ENCODE measurements at places on chromosomes 1 and 21. TPM values are rescaled to one million over a fixed set of nuclear protein-coding genes. Genes with fewer than 3 reads are reported as not detected.

DNA sequence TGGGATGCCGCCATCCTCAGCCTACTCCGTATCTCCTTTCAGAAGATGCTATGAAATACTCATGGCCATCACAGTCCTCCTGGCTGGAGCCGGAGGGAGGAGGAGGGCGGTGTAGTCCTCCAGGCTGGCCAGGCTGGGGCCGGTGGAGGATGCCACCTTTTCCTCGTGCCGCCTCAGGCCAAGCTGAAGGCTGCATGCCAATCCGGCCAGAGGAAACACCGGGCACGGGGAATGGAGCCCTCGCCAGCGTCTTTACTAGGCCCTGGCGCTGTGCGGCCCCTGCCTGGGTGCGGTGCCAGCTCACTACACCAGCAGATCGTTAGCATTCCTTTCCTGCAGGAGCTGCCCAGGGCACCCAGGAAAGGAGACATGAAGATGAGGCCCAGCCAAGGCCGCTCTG, 70.1 kb downstream of the CASZ1 start:
- peak; percentile 25 for DNase-seq

DNA sequence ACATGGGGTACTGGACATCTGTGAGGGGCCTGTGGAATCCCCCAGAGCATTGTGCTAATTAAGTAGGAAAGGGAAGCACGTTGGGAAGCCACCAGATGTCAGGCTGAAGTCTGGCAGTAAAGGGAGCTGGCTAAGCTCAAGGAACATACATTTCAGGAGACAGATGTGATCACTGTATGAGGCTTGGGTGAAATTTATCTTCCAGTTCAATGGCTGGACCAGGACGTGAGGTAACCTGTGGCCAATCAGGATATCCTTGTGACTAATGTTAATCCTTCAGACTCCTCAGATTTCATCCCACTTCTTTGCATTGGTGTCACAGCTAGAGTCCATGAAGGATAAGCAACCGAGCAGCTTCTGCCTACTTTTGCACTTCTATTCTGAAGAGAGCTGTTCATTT, 110.2 kb upstream of the APP start:
- DNase-seq: no peak

DNA sequence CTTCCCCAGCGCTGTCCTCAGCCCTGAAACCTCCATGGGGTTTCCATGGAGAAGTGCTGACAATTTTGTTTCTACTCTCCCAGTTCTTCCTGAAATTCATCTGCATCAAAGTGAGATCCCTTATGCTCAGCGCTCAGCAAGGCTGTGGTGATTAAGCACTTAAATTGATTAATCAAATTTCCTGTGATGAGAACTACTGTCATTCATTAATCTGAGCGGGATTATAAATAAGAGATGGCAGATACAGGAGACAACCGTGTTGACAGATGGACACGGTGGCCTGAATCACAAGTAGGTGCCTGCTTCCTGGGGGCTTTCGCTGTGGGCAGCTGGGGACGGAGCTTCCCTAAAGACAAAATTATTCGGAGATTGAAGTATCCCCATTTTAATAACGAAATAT, 329.1 kb upstream of the VAMP3 start:
- DNase-seq: no peak

GRCh38 chr1:153771261-153771660, 3.9 kb upstream of the SLC27A3 start:
- DNase-seq: no peak

- no peak for DNase-seq
These were observed 13.1 kb downstream of the GPSM2 start for GRCh38 chr1:108889706-108890384.

- DNase-seq: peak; percentile 98
These were observed 105.7 kb upstream of the PPP2R5A start for GRCh38 chr1:212179394-212180076.

PIGR gene
- not detected for total RNA-seq

Data from A172 (cell line).